NCI-H748 treated with DMSO at 0.1 percent for 48 hours (cell line): ENCODE measurements at places on chromosomes 6 and 20.

DNA sequence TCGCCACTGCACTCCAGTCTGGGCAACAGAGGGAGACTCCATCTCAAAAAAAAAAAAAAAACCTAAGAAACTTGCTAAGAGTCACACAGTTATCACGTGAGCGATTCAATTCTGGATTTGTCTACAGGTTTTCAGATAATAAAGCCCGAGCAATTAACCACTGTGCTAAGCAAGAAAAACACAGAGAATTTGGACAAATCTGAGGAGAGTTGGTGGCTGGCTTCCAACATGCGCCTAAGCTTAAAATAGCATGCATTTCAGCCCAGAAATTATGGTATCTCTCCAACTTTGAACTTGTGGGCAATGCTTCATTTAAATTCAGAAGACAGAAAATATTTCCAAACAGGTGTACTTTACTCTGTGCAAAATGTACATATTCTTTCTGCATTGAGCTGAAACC is 232.9 kb downstream of the TSHZ2 start:
- no peak for DNase-seq

GRCh38 chr6:26292709-26293108 is 72.3 kb upstream of the BTN3A2 start:
- no peak for DNase-seq

DNA sequence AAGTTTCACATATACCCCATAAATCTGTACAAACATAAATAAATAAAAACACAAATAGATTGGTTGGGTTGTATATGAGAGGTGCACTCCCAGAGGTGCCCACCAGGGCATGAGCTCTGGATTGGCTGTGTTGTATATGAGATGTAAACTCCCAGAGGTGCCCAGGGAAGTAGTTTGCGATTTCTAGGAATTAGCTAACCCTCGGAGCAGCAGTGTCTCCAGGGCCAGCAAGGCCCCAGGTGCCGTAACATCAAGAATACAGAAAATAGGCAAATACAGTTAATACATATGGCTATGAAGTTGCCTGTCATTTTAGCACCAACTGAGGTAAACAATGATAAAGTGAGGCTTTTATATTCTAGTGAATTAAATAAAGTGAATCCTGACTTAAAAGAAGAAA is 5.4 kb upstream of the GINM1 start:
- DNase-seq: no peak

- no peak for DNase-seq
These were observed 10.7 kb upstream of the TGIF2 start for GRCh38 chr20:36562724-36563123.

GRCh38 chr20:35952480-35953386 is 1.6 kb downstream of the SCAND1 start:
- DNase-seq: no peak

DNA sequence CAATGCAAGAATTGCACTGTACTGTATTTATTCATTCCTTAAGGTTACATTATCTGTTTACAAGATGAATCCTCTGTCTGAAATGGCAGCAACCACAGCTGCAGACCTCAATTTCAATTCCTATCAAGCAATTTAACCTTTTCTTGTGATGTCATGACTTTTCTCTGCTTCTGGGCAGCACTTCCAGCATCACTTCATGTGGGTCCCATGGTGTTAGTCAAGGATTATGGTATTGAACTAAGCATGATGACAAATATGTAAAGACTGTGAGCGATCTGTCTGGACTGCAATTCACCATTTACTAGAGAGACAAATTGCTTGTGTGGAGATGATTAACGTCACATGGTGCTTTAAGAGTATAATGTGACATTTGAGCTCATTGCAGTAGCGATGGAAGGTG is 90.5 kb upstream of the CCN2 start:
- DNase-seq: no peak

DNA sequence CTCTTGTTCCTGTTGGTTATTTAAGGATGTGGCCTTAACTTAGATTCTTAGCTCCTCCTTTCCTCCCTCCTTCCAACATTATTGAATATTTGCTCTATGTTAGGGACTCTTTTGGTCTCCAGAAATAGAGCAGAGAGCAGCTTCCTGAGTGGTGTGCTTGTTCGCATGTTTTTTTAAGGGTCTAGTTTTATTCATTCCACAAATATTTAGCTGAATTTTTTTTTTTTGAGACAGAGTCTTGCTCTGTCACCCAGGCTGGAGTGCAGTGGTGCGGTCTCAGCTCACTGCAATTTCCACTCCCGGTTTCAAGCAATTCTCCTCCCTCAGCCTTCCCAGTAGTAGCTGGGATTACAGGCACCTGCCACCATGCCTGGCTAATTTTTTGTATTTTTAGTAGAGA is 169.2 kb downstream of the ZFAND3 start:
- no peak for DNase-seq

- DNase-seq: peak; percentile 46
These were observed 48.2 kb upstream of the GMPR start for GRCh38 chr6:16190214-16190613.

GRCh38 chr6:113893866-113894265 is 36.7 kb downstream of the MARCKS start:
- no peak for DNase-seq

DNA sequence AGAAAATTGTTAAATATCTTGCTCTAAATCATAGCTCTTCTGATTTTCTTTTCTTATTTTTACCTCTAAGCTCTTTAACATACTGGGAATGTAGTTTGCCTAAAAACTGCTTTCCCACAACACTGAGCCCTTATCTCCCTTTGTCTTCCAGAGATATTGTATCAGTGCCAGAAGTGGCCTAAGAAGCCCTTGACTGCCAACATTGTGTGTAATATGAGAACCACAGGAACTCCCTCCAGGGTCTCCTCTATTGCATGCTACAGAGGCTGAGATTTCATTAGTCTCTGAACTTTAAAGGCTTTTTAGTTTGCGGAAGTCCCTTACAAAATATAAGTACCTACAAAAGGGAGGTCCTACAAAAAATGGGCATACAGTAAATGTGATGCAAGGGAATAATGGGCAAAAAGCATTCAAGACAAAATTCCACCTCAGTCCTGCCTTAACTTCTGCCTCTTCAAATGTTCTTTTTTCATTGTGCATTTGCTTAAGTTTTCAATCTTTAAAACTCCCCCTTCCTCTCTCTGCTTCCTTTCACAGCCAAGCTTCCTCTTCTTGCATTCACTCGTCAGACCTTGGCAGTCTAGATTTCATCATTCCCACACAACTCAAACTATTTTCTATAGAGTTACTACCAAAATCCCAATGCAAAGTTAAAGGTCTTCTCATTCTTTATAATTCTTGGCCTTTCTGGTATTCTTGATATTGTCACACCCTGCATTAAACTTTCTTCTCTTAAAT is 76.5 kb downstream of the ADGRG6 start:
- peak; percentile 35 for DNase-seq

GRCh38 chr20:35318502-35319157 is 26.4 kb upstream of the FAM83C start:
- DNase-seq: no peak

DNA sequence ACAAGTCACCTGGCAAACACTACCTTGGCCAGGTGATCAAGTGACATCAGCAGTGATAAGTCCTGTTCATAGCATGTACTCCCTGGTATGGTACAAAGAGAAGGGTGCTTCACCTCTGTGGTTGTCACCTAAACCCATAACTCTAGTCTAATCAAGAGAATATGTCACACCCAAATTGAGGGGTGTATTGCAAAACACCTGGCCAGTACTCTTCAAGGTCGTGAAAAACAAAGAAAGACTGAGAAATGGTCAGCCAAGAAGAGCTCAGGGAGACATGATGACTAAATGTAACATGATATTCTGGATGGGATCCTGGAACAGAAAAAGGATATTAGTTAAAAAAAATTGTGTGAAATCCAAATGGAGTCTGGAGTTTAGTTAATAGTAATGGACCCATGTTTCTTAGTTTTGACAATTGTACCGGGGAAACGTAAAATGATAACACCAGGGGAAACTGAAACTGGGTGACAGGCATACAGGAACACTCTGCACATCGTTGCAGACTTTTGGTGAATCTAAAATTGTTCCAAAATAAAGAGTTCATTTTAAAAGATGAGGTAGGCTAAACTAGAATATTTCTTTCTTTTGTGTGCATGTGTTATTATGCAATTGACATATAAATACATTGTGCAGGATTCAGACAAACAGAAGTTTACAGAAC is 262.0 kb downstream of the CDC5L start:
- no peak for DNase-seq

DNA sequence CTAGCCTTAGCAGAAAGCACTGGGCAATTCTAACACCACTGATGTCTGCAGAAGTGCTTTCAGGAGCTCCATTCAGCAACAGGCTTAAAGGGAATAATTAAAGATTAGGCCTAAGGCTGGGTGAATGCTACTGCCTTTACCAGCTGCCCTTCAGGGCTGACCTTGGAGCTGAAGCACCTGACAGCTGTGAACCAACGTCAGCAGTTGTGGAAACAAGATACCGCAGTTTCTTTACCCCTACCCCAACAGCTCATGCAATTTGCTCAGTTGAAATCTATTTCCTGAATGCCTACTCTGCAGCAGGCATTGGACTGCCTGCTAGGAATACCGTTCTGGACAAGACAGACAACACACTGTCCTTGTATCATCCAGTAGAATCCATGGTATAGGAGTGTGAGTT is 51.5 kb upstream of the ADTRP start:
- no peak for DNase-seq

GRCh38 chr20:41367393-41367695 is 726 bp upstream of the EMILIN3 start:
- no peak for DNase-seq

GRCh38 chr6:92989656-92990055 is 429.7 kb downstream of the EPHA7 start:
- DNase-seq: no peak

DNA sequence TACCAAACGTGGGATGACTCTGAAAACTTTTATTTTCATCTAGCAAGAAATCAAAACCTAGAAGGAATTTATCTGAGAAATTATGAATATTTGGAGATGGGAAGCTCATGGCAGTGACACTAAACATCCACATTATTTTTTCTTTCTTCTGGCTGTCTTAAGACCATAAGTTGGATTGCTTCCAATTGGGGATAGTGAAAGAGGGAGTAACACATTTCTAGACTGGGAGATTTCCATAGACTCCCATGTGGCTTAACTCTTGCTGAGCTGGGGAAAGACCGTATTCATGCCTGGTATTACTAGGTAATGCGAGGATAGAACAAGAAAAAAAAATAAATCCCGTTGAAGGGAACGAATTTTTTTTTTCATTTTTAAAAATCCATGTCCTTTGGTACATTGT is 120.0 kb downstream of the UTRN start:
- no peak for DNase-seq

DNA sequence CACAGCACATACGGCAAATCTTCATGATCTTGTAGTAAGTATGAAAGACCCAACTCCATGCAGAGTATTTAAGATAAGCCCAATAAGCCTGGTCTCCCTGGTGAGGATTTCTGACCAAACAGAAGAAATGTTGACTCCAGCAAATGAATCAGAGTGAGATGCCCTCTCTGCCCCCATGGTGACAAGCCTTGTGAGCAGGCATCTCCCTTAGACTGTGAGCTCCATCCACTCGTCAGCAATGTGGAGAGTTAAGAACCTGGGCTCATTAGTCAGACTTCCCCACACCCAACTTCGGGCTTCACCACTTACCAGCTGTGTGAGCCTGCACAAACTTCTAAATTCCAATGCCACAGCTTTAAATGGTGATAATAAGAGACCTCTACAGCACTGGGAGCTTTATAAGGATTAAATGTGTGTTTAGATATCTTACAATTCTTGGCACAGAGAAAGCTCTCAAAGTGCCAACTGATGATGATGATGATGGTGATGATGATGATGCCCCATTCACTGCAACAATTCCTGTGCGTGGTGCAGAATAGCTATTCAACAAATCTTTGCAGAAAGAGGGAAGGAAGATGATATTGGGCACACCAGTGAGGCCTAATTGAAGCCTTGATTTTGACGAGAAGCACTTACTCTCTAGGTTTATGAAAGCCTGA is 253.4 kb upstream of the TAB2 start:
- DNase-seq: no peak

- DNase-seq: no peak
These were observed 86.7 kb upstream of the BACH2 start for GRCh38 chr6:90383196-90383822.

DNA sequence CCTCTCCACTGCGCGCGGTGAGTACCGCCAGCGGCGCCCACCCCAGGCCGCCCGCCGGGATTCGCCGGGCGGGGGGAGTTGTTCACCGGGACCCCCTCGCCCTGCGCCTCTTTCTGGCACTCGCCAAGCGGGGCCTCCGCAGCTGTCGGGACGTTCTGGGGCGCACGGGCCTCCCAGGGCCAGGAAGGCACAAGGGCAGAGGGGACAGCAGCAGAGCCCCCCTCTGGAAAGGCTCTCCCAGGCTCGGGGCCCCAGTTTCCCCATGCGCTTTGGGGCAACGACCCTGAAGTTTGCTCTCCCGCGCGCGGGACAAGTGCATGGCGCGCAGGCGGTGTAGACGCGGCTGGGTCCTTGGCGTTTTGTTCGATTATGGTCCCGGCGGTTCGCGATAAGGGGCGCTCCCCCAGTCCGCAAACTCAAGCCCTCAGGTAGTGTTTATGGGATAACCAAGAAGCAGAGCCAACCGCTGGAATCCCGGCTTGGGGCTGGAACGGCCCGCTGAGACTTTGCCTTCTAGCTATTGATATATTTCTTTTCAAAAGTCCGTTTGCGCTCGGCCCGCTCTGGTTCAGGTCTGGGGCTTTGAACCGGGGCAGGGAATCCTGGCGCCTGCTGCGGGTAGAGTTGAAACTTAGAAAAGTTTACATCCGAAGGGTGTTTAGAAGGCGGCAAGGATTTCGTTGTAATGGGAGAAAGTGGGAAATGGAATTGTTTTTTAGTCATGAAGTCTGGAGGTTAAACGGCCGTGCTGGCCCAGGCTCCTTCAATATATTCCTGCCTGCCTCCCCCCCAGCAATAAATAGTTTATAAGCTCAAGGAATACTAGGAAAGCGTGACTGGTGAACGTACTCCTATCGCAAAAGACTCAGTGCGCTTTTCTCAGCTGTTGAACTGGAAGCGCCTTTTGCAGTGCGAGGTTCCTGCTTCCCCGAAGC is 595 bp downstream of the EYA2 start:
- peak; percentile 30 for DNase-seq

DNA sequence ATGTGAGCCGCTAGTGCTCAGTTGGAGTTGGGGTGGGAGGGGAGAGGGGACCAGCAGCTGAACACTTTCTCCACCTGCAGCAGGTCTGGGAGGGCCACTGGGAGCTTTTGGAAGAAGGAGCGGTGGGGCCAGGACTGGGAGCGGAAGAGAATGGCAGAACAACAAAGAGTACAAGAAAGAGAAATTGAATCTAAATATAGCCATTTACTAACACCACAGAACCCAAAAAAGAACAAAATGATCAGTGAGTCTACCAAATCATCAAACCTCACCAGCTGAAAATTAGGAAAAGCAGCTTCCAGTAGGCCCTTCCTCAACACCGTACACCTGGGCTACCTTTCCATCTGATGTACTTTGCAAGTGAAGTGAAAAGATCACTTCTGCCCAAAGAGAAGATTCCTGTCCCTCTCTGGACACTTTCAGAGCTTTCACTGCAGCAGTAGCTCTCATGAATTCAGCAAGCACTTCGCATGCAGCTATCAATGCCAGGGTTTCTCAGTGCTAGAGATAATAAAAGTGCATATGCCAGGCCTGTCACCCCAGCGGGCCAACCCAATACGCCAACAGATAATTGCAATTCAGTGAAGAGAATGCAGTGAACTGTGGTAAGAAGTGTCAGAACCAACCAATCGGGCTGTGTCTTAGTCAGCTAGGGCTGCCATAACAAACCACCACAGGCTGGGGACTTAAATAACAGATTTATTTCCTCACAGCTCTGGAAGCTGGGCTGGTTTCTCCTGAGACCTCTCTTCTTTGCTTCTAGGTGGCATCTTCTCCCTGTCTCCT is 597 bp downstream of the LY86 start:
- no peak for DNase-seq

- DNase-seq: no peak
These were observed 421.3 kb upstream of the BTBD3 start for GRCh38 chr20:11496380-11496779.
